NCI-H774 (cell line): ENCODE measurements at places on chromosomes 13 and 19.

DNA sequence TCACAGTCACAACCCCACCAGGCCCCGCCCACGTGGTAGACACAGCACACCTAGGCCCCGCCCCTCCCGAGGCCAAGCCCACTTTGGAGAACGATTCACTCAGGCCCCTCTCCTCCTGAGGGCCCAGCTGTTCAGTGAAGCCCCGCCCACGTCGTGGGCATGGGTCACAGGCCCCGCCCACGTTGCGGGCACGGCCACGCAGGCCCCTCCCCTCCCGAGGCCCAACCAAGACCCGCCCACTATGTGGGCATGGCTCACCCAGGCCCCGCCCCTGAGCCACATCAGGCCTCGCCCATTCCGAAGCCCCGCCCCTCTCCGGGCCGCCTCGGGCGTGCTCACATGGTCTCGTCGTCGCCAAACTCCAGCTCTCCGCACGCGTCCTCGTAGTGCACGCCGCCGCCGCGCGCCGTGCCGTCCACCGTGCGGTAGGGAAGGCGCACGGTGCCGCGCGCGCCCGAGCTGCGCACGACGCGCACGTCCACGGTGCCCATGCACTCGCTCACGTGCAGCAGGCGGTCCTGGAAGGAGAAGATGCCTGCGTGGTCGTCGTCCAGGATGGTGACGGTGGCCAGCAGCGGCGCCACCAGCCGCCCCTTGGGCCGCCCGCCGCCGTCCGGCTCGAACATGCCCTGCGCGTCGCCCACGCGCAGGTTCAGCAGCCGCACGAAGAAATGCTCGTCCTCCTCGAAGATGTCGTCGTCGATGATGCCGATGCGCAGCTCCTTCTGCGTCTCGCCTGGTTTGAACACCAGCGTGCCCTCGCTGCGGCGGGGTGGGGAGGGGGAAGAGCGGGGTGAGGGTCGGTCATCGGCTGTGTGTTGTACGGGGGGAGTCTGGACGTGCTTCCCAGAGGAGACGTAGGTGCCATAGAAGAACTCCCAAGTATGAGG is 24.0 kb downstream of the SLC8A2 start:
- peak; percentile 58 for DNase-seq

DNA sequence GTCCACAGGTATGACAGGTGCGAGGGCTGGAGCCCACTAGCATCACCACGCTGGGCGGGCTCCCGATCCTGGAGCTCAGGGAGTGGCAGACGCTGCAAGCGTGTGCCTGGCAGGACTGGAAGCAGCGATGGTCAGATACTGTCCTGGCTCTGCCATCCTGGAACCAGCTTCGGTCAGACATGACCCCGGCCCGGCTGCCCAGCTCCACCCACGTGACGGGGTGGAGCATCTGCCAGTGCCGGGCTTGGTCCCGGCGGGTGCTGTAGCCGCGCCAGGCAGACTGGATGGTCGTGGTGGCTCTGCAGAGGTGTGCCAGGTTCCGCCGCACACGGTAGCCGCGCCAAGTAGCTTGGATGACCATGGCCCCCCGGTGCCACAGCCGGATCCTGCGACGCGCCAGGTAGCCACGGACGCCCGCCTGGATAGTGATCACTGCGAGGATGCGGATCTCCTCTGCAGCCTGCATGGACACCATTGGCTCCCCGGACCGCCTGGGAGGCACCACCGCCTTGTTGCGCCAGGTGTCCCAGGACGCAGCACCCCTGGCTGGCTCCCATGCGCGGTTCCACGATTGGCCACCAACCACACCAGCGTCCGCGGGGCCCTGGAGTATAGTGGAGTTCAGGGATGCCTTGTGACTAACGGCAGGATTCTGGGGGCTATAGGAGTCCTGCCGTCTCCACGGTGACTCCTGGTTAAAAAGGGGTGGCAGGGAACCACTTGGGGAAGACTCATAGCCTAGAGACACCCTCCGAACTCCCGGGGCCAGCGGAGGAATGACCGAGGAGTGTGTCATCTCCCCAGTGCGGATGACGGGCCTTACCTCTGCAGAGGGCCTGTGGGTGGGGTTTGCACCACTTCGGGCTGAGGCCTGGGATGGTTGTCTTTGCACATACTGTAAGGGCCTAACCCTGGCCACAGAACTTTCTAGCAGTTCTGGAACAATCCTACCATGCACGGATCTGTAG is 16.5 kb downstream of the IQCN start:
- DNase-seq = no peak

DNA sequence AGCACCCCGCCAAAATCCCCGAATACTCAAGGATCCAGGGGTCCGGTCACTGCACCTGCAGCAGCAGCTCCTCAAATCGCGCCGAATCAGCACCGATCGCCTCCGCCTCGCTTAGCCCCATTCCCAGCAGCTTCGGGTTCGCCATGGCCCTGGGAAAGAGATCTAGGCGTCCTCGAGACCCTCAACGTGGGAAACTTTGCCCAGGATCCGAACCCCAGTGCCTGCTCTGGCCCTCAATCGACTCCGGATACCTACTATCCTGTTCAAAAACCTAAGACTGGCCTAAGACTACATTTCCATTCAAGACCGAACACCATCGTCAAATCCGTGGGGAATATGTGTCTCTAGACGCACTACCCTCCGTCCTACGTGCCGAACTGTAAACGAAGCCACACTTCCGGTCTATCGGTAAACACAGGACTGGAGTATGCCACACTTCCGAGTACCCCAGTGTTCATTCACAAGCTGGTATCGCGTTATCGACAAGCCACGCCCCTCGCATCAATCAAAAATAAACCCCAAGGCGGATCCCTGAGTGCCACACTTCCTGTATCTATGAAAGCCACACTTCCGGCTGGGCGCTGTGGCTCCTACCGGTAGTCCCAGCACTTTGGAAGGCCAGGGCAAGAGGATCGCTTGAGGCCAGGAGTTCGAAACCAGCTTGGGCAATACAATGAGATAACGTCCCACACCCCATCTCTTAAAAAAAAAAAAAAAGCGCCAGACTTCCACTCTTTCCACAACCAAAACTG is at the start of gene PIH1D1:
TSS of gene PIH1D1 (minus strand) at position 385 of the 752 bp plus-strand sequence. CDS start at position 145, 240 bp downstream.
- peak; percentile 98 for DNase-seq

DNA sequence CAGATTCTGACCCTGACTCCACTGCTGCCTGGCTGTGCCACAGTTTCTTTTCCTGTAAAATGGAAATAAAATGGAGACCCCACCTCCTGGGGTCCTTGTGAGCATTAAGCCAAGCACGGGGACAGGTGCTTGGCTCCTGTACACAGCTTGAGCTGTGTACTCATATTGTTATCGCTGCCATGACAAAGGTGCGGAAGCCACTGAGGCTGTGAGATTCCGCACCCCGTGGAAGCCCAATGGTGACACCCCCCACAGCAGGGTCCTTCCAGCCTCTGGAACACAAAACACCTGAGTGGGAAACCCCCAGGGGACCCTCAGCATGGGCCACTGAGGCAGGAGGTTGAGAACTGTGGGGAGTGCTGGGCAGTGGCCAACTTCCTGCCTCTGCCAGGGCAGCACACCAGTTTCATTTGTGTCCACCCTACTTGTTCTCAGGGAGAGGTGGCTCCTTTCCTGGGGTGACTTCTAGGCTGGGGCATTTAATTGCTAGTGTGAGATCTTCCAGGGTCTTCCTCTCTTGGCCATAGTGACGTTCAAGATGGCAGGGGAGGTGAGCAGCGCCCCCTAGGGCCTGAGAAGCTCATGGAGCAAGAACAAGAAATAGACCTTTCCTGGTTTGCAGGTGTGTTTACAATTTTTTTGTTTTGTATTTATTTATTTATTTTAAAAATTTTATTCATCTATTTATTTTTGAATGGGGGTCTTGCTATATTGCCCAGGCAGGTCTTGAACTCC is 5.4 kb upstream of the JSRP1 start:
- DNase-seq = peak; percentile 20

DNA sequence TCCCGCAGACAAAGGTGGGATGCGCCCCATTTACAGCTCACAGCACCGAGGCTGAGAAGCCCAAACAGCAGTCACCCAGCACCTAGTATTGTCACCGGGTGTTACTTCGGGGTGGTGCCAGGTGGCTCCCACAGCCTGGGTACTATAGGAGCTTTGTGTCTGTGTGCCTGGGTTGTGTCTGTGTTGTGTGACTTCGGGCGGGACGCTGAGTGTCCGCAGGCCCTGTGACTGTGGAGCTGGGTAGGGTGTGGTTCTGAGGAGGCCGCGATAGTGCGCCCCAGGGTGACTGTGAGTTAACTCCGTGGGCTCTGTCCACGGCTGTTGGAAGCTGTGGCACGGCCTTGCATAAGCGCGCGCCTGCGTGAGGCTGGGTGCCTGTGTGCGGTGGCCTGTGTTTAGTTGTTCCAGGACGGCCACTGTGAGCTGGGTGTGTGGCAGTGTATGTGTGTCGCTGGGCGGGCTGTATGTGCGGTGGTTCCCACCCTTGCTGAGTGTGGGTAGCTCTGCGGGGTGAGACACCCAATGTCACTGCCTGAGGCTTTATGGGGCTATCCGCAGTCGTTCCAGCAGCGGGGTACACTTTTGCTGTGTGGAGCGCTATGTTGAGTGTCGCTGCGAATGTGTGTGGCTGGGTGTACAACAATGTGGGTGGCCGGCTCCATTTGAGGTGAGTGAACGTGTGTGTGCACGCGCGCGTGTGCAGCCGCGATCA is 559 bp upstream of the SSBP4 start:
- DNase-seq = no peak

GRCh38 chr19:3852614-3853254 is 16.1 kb downstream of the ZFR2 start:
- peak; percentile 31 for DNase-seq

DNA sequence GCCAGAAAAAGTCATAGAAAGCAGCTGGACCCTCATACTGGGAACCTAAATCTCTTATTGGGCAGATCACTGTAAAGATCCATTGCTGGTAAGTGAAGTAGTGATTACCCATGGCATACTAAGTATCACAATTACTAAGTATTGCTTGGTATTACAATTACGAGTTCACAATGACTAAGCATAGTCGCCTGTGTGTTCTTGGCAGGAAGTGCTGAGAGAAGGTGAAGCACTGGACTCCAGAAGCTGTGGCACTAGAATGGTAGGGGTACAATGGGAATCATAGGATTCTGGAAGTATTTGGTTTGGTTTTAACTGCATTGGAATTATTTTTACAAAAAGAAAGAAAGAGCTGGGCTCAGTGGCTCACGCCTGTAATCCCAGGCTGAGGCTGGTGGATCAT is 20.3 kb downstream of the LGALS16 start:
- DNase-seq = no peak

GRCh38 chr13:67033170-67033569 is 197.0 kb downstream of the PCDH9 start:
- no peak for DNase-seq

GRCh38 chr13:60790620-60791019 is 393.6 kb downstream of the TDRD3 start:
- no peak for DNase-seq

DNA sequence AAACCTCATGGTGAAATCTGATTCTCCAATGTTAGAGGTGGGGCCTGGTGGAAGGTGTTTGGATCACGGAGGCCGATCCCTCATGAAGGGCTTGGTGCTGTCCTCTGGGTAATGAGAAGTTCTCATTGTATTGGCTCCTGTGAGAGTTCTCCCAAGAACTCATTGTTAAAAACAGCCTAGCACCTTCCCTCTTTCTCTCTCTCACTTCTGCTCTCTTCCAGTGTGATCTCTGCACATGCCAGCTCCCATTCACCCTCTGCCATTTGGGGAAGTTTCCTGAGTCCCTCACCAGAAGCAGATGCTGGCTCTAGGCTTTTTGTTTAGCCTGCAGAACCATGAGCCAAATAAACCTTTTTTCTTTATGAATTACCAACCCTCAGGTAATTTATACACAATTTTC is 3.1 kb upstream of the SUCLA2 start:
- DNase-seq = no peak

DNA sequence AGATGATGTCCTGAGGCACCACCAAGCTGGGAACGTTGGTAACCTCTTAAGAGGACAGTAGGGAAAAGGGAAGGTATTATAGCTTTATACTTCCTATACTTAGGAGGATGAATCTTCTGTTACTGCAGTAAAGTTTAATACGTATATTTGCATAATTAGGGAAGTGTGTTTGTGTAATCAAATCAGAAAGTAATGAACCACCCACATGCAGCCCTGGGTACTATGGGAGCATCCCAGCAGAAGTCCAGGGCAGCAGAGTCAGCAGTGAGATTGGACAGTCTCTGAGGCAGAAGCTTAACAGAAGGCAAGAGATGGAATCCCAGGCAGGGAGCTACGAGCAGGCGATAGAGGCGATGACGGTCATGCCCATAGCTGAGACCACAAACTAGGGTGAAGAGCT is 12.5 kb downstream of the SAFB start:
- DNase-seq = no peak

GRCh38 chr13:30995331-30995730 is 62.9 kb downstream of the TEX26 start:
- no peak for DNase-seq

DNA sequence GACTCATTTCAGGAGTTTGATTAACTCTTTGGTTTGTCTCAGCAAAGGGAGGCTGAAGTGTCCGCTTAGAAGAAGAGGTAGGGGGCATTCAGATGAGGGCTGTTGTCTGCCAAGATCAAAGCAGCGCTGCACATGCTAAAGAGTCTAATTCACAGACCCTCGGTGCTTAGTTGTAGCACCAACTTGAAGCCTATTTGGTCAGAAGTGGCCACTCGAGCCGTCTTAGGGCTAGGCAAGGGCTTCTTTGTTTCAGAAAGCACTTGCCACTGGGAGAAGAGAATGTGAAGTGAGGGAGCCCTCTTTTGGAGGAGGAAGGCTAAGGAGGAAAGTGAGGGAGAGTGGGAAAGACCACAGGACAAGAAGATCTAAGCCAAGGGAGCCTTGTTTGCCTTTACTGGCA is 313.4 kb upstream of the TMTC4 start:
- no peak for DNase-seq

DNA sequence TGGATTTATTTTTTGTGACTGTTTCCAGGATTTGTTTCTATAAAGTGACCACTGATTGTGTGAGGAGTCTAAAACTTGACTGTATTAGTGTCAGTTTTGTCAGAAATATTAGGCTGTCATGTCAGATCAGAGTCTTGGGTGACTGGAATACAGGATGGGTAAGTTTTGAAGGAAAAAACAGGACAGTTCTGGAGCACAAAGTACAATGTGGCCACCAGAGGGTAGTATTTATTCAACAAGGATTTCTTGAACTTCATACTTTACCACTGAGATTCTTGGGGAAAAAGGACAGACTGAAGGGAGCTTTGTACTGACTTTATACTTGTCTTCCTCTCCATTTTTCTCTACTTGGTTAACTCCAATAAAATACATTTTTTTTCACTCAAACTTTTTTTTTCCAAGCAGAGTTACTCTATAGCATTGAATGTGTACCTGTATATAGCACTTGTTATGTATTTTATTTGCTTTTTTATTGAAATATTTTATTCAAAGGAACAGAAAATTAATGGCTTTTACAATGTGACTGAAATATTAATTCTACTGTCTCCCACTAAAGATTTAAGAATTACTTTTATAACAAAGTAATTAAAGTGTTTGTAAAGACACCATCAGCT is 51.1 kb downstream of the LMO7 start:
- DNase-seq = no peak
